ENCODE measurements at places on chromosomes 5 and 9. TPM values are rescaled to one million over a fixed set of nuclear protein-coding genes. Genes with fewer than 3 reads are reported as not detected.

- no peak for DNase-seq
Measured at GRCh38 chr5:132782101-132782500, 5.1 kb upstream of the SEPTIN8 start.

DNA sequence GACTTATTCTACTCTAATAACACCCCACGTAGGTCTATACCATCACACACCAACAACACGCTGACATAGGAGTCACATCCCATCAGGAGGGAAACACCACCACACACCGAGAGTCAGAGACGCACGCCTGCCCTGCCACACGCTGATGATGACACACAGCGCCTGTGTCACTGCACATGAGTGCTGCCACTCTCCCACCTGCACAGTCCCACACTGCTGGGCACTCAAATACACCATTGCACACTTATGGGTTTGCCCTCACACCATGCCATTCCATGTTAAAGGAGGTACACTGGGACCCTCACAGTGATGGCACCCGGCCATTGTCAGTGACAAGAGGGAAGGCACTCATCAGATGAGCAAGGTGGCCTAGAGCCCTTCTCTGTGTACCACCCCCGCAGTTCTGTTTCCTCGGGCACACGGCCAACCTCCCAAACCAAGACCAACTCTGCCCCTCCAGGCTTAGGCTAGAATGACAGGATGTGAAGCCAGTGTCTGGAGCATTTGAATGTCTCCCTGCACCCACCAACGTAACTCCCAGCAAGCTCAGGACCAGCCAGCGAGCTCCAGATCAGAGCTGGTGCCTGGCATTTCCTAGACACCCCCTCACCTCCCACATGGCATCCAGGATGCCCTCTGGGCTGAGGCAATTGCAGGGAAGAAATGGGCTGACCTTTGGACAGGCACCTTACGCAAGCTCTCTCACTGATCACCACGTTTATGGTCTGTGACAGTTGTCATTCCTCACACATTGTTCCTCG lies 3.6 kb upstream of the CPLX2 start:
- no peak for DNase-seq

DNA sequence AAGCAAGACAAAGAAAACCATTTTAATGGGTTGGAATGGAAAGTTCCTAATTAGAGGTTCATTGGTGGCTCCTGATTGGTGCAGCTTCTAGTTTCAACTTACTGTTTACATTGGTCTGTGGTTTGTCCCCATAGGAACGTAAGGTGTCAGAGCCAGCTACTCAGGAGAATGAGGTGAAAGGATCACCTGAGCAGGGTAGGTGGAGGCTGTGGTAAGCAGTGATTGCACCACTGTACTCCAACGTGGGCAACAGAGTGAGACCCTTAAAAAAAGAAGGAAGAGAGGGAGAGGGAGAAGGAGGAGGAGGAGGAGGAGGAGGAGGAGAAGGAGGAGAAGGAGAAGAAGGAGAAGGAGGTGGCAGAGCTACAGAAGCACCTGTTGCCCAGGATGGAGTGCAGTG lies 30.4 kb downstream of the KCNIP1 start:
- no peak for DNase-seq

Gene ASPN
- total RNA-seq: 8.5 TPM

Gene PTGS1
- total RNA-seq: 36.8 TPM

Gene TMEM141
- 43.1 TPM for total RNA-seq

DNA sequence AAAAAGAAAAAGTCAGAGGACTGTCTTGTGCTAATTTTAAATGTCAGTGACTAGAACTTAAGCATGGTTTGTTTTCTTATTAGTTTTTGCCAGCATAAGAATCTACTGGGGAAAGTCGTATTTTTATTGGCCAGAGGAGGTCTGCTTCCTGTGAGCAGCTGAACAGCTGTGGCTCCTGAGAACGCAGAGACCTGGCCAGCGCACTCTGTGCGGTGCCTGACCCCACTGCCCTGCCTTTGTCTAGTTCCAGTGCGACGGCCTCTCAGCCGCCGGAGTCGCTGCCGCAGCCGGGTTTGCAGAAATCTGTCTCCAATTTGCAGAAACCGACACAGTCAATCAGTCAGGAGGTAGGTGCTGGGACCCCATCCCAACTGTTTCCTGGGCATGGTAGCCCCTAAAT lies 42.5 kb downstream of the PRRC2B start:
- DNase-seq: no peak

Gene CTXN3
- total RNA-seq: not detected
